Breast epithelium (tissue), 4 donors: ENCODE measurements at places on chromosomes 12 and 14.

DNA sequence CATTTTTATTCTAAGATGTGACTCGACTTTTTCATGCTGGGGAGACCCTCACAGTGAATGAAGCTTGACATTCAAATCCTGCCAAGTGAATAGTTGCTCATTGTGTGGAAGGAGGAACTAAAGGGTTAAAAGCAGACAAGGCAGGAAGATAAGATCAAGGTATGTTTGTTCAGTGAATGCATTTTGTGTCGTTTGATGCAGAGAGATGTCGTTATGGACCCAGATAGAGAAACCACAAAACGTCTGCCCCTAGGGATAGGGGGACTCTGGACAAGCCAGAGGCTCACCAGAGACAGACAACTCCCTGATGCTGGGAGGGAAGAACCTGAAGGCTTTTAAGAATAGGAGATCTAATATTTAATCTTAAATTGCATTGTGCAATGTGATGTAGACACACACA, 72.5 kb upstream of the MYL2 start:
- H3K27me3 ChIP-seq = no peaks in the 10 kb centered on the region
- no peaks in the 10 kb centered on the region for H3K4me1 ChIP-seq
- H3K36me3 ChIP-seq = no peaks in the 10 kb centered on the region
- no peak overlapping the region for H3K4me3 ChIP-seq
- H3K27ac ChIP-seq = no peak overlapping the region

GRCh38 chr12:58883576-58884334, 36.5 kb downstream of the LRIG3 start:
- no peak overlapping the region for H3K27ac ChIP-seq
- H3K36me3 ChIP-seq = peaks cover 4% of the 10 kb centered on the region
- DNase-seq = no peak
- no peaks in the 10 kb centered on the region for H3K4me1 ChIP-seq
- H3K4me3 ChIP-seq = no peak overlapping the region

- no peaks in the 10 kb centered on the region for H3K27me3 ChIP-seq
- peak overlapping the region; percentile 39 for H3K4me3 ChIP-seq
- H3K27ac ChIP-seq = peak overlapping the region; percentile 70
- no peak for DNase-seq
These were observed 217.9 kb upstream of the BTG1 start for GRCh38 chr12:92363295-92364146.

DNA sequence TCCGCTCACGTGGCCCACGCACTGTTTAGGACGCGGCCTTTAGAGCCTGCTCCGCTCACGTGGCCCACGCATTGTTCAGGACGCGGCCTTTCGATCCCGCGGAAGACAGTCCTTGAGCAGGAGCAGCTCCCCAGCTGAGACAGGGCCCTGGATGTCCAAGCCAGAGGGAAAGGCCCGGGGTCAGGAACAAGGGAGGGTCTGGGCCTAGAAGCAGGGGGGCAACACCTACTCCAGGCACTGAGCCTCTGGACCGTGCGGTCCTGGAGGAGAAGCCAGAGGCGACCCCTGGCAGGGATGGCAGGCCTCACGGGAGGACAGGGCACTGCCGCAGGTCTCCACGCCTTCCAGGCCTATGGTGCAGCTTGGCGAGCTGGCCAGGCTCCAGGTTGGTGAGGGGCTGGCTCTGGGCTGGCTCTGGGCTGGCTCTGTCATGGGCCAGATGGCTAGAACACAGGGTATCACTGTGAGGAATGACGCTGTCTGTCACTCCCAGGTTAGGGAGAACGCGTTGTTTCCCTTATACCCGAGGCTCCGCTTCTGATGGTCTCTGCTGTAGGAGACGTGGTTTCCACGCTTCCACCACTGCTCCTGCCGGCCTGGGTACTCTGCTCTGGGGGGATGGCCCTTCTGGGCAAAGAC, 341.7 kb downstream of the TMEM121 start:
- no peaks in the 10 kb centered on the region for H3K36me3 ChIP-seq
- DNase-seq = no peak
- no peak overlapping the region for H3K4me3 ChIP-seq
- H3K27ac ChIP-seq = no peak overlapping the region
- H3K27me3 ChIP-seq = peaks cover 16% of the 10 kb centered on the region

DNA sequence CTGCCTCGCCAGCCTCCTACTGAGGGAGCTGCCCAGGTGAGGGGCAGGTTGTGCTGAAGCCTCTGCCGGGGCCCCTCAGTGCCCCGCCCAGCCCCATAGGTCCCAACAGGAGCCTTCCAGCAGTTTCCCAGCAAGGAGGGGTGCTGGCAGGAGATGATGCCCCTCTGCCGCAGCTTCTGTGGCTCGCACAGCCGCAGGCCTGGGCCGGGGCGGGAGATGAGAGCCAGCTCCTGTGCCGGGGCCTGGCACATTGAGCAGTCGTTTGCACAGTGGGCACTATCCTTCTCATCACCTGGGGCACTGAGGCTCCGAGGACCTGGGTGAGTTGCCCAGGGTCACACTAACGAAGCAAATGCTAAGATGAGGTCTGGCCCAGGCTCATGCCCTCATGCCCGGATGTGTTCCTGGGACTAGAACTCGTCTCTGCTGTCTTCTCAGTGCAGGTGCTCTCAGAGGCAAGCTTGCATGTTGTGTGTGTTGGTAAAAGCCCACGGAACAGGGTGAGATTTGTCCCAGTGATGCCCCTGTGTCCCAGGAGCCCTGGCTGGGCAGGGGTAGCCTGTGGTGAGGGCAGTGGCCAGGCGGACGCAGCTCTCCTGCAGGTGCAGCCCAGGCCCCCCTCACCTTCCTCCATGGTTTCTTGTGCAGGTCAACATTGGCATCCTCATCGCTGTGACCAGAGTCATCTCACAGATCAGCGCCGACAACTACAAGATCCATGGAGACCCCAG, 177.5 kb downstream of the ADGRD1 start:
- H3K4me1 ChIP-seq = no peaks in the 10 kb centered on the region
- H3K27ac ChIP-seq = no peak overlapping the region
- no peaks in the 10 kb centered on the region for H3K36me3 ChIP-seq
- H3K27me3 ChIP-seq = no peaks in the 10 kb centered on the region
- DNase-seq = no peak

- no peaks in the 10 kb centered on the region for H3K36me3 ChIP-seq
- H3K27ac ChIP-seq = no peak overlapping the region
- no peak overlapping the region for H3K4me3 ChIP-seq
- H3K27me3 ChIP-seq = no peaks in the 10 kb centered on the region
- H3K4me1 ChIP-seq = no peaks in the 10 kb centered on the region
These were observed 74.9 kb upstream of the GRIP1 start for GRCh38 chr12:66753810-66754209.

DNA sequence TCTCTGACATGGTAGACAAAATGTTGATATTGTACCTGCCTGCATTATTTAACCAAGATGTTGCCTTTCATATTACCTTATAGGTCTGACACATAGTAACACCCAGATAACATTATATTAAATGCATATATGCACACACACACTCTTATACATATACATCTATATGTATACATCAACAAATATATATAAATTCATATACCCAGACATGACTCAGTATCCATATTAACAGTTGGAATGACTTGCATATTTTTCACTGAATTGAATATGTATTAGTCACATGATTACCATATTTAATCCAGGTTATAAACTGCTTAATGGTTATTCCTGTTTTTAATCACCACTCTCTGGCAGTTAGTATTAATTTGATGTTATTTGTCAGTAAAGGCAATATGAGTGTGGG, 85.2 kb downstream of the PAX9 start:
- no peaks in the 10 kb centered on the region for H3K36me3 ChIP-seq
- H3K4me3 ChIP-seq = no peak overlapping the region
- no peaks in the 10 kb centered on the region for H3K27me3 ChIP-seq
- no peak for DNase-seq

DNA sequence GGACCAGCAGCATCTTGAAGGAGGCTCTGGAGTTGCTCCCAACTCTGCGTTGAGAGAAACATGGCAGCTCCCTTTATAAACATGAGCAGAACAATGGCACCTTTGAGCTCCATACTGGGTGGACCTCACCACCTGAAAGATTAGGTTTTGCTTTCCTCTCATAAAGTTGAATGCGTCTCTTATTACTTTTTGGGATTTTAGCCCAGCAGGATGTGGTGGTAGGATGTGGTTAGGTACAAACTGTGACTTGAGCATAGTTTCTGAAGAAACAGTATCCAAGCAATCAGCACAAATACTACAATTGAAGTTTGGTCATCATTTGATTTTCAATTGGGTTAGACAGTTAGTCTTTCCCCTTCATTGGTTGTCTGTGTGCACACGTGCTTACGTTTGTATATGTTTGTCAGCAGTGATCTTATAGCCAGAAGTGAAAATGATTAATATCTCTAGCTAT, at the start of gene PRR4:
Gene PRR4 (minus strand): TSS at position 51 of the 454 bp plus-strand sequence. CDS start 38 bp downstream, at position 13.
- peak within 1 kb of the TSS; percentile 46 for H3K27ac ChIP-seq
- H3K4me3 ChIP-seq = no peak within 1 kb of the TSS
- DNase-seq = no peak
- H3K36me3 ChIP-seq = no peaks in the 10 kb centered on the region

DNA sequence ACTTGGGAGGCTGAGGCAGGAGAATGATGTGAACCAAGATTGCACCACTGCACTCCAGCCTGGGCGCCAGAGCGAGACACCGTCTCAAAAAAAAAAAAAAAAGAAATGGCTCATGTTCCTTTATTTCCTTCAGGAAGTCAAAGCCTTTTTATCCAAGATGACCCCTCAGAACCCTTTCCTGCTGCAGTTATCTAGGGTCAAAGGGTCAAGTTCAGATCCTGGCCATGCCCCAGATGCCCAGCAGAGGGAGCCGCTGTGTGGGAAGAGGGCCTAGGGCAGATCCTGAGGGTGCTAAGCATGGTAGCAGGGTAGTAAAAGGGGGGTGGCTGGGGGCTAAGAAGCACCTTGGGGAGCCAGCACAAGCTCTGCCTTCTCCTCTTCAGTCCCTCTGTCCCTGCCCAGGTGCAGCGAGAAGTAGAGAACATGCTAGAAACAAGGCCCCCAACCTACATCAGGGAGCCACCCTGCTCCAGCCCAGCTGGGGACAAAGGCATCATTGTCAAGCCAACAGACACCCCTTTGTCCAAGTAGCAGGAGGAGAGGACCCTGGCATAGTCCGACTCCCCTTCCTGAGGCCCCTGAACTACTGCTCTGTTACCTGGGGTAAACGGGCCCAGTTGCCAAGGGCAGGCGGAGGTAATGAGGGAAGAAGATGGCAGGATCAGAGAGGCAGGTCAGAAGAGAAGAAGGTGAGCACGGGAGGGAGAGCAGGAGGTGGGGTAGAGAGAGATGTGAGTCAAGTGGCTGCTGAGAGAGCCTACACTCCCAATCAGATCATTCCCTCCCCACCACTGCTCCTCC, 6.5 kb downstream of the NFE2 start:
- H3K36me3 ChIP-seq = no peaks in the 10 kb centered on the region
- H3K27me3 ChIP-seq = no peaks in the 10 kb centered on the region
- H3K4me1 ChIP-seq = no peaks in the 10 kb centered on the region
- no peak for DNase-seq

GRCh38 chr14:104931771-104932675, 7.3 kb downstream of the PLD4 start:
- peak overlapping the region; percentile 61 for H3K27ac ChIP-seq
- DNase-seq = peak; percentile 52
- H3K4me3 ChIP-seq = peak overlapping the region; percentile 64

DNA sequence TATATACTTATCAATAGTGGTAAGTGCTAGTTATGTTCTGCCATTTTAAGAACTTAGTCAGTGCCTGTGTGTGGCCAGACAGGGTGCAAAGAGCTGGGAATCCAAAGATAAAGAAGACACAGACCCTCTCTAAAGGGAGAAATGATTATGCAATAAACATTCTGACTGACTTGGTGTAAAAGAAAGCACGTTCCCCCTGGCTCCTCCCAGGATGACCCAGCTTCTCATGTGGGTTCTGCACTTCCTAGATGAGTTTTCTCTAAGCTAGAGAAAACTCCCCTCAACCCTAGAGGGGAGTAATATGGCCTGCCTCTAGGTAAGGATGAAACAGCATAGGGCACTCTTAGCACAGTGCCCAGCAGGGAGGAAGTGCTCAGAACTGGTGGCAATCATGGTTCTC, 231.2 kb downstream of the VRK1 start:
- no peak for DNase-seq
- H3K36me3 ChIP-seq = no peaks in the 10 kb centered on the region
- H3K27me3 ChIP-seq = peaks cover 26% of the 10 kb centered on the region
- H3K4me3 ChIP-seq = no peak overlapping the region
- H3K27ac ChIP-seq = no peak overlapping the region

GRCh38 chr12:42450248-42450647, 124.3 kb downstream of the PPHLN1 start:
- no peaks in the 10 kb centered on the region for H3K4me1 ChIP-seq
- no peak overlapping the region for H3K4me3 ChIP-seq
- no peak overlapping the region for H3K27ac ChIP-seq
- H3K27me3 ChIP-seq = no peaks in the 10 kb centered on the region

GRCh38 chr14:93023039-93023438, 92.7 kb downstream of the ITPK1 start:
- no peak overlapping the region for H3K27ac ChIP-seq
- H3K4me1 ChIP-seq = no peaks in the 10 kb centered on the region
- H3K27me3 ChIP-seq = no peaks in the 10 kb centered on the region
- DNase-seq = no peak
- H3K36me3 ChIP-seq = no peaks in the 10 kb centered on the region
- H3K4me3 ChIP-seq = no peak overlapping the region

DNA sequence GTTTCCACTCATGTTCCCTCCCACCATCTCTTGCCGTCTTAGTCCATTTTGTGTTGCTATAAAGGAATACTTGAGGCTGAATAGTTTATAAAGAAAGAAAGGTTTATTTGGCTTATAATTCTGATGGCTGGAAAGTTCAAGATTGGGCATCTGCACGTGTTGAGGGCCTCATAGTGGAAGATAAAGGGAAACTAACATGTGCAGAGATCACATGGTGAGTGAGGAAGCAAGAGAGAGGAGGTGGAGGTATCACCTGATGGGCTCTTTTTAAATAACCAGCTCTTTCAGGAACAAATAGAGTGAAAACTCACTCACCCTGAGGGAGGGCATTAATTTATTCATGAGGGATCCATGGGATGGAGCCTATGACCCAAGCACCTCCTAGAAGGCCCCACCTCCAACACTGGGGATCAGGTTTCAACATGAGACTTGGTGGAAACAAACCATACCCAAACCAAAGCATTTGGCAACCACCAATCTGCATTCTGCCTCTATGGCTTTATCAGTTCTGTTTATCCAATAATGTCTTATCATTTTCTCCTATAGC, 29.5 kb downstream of the MYO1H start:
- DNase-seq = no peak
- H3K4me3 ChIP-seq = no peak overlapping the region
- H3K27ac ChIP-seq = no peak overlapping the region
- no peaks in the 10 kb centered on the region for H3K36me3 ChIP-seq

- H3K4me3 ChIP-seq = no peak overlapping the region
- H3K27me3 ChIP-seq = no peaks in the 10 kb centered on the region
- H3K27ac ChIP-seq = no peak overlapping the region
- DNase-seq = no peak
- H3K4me1 ChIP-seq = no peaks in the 10 kb centered on the region
- no peaks in the 10 kb centered on the region for H3K36me3 ChIP-seq
These were observed 34.9 kb downstream of the HCAR2 start for GRCh38 chr12:122668268-122668667.

GRCh38 chr12:50059440-50060119, 2.2 kb downstream of the ASIC1 start:
- H3K4me3 ChIP-seq = no peak overlapping the region
- peaks cover 6% of the 10 kb centered on the region for H3K4me1 ChIP-seq
- H3K27ac ChIP-seq = no peak overlapping the region
- no peaks in the 10 kb centered on the region for H3K36me3 ChIP-seq
- peaks cover 4% of the 10 kb centered on the region for H3K27me3 ChIP-seq

GRCh38 chr14:105502446-105503295, 11.6 kb downstream of the TEDC1 start:
- no peaks in the 10 kb centered on the region for H3K36me3 ChIP-seq
- no peak for DNase-seq
- H3K4me3 ChIP-seq = no peak overlapping the region
- no peaks in the 10 kb centered on the region for H3K27me3 ChIP-seq
- no peak overlapping the region for H3K27ac ChIP-seq
